ENCODE measurements at places on chromosomes 11 and 22.

- no peak for DNase-seq
Measured at GRCh38 chr22:49969751-49970527, 9.4 kb downstream of the PIM3 start.

DNA sequence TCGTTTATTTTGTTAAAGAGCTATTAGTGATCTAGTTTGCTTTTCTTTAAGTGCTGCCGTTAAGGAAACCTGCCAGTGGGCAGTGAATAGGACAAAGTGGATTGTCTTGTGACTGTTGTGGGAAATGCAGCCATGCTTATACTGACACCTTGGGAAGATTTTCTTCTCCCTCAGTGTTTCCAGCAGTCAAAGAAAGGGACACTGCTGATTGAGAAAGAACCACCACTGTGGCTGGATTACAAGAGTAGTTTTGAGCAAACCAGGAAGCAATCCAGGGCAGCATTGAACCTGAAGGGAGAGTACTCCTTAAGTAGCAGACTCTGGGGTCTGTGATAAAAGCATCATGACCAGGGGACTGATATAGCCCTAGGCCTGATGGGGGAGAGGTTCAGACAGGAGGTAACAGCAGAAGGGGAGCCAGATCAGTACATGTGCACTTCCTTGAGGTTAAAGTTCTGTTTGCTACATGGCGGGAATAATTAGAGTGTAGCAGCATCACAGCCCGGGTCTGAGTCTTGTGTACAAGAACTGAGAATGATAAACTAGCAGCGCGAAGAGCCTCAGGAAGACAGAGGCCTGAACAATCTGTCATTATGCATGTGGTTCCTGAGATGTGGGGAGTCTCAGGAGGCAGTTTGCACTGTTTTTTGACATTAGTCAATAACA is 167.8 kb downstream of the C11orf91 start:
- DNase-seq: no peak

DNA sequence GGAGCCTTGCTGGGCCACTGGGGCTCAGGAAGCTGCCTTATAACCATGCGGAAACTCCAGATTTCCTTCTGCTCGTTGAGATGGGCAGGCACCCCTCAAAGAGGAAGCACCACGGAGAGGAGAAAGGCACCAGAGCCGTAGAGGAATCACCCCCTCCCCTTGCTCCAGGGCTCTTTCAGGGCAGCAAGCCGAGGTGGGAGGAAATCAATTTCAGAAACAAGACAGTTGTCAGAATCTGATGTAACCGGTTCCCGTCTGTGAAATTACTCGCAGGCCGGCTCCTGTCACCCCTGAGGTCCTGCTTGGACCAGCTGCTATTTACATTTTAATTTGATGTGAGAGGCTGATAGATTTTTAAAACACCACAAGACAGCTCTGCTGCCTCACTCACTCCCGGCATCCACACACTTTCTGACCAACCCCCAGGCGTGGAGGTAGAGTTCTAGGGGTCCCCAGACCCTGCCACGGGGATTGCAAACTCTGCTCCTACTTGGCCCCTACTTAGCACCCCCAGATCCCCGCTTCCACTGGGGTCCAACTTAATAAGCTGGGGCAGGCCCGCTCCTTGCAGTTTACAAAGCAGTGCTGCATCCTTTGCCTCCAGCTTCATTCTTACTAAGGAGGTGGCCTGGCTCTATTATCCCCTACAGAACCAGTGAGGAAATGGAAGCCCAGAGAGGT is 162.5 kb downstream of the CEP164 start:
- no peak for DNase-seq

DNA sequence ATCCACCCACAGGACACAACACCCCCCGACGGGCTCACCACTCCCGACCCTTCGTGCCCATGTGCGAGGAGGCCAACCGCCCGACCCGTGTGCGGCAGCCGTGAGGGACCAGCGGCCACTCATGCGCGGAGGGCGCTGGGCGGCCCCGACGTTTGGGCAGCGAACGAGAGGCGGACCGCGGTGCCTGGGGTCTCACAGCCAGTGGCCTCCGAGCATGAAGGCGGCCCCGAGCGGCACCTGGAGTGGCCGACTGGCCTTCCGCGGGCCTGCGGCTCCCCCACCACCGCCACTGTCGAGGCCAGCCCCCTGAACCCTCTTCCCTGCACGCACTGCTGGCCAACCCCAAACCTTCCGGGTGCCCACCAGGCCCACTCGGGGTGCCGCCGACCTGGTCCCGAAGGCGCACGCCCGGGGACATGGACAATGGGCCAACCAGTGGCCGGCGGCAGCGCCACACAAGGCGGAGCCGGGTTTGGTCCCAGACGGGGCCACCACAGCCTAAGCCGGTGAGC is 4274.9 kb upstream of the OR11H1 start:
- no peak for DNase-seq

- no peak for DNase-seq
Measured at GRCh38 chr22:19641254-19641982, 72.9 kb upstream of the SEPTIN5 start.

DNA sequence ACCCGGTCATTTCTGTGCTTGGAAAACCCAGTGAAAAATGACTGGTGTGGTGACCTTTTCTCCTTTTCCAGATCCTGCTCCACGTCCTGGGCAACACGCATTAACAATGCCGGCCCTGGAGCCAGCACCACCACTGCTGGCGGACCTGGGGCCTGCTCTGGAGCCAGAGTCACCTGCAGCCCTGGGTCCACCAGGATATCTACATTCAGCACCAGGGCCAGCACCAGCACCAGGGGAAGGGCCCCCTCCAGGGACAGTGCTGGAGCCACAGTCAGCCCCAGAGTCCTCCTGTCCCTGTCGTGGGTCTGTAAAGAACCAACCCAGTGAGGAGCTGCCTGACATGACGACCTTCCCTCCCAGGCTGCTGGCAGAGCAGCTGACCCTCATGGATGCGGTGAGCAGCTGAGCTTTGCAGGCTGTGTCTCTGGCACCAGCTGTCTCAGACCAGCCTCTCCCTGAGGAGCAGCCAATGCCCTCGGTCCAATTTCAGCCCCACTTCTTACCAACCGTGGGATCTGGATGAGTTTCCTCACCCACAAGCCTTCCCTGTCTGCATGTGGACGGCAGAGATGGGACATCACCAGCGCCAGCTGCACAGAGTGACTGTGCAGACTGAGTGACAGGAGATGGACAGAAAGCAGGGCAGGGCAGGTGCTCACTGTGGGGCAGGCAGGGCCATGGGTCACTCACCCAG is 1.9 kb downstream of the RGL4 start:
- no peak for DNase-seq

DNA sequence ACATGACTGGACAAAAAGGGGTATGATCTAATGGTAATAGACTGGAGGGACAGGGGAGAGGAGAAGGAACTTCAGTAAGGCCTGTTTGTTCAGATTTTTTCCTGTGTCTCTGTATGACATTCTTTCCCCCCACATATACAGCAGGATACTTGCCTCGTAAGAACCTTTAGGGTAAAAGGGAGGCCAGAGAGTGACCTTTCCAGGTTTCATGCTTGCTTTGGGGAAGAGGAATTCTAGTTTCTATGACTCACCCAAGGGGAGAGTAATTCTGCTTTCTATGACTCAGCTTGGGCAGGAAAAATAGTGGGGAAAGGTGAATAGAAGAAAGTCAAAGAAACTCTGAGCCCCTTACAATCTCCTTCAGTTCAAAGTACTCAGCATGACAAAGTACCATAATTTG is 457.0 kb downstream of the DLG2 start:
- DNase-seq: no peak

DNA sequence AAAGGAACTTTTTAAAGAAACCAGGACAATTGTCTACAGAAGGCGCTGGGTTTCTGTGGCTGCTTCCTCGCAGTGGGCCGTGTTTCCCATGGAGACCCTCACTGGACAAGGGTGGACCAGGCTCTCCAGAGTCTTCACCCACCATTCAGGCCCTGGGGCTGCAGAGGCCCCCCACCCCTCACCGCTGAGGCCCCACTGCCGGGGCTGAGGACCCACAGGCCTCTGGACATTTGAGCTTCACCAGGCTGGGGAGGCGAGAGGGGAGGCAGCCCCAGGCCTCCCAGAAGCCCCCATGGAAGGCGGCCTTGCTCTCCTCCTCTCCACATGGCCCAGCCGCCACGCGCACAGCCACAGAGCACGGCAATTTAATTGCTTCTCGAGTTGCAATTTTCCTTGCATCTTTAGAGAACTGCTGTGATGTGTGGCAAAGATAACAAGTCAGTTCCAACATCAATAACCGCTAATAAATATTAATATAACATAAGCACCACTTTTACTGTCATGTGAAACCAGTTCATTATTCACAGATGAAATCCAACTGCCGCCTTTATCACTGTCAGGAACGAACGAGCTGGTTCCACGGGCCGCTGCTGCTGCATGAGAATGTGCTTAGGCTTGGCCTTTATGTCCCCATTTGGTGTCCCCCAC is 81.0 kb downstream of the PHF21B start:
- DNase-seq: peak; percentile 35

GRCh38 chr11:116657842-116658825 is 114.7 kb downstream of the BUD13 start:
- no peak for DNase-seq

DNA sequence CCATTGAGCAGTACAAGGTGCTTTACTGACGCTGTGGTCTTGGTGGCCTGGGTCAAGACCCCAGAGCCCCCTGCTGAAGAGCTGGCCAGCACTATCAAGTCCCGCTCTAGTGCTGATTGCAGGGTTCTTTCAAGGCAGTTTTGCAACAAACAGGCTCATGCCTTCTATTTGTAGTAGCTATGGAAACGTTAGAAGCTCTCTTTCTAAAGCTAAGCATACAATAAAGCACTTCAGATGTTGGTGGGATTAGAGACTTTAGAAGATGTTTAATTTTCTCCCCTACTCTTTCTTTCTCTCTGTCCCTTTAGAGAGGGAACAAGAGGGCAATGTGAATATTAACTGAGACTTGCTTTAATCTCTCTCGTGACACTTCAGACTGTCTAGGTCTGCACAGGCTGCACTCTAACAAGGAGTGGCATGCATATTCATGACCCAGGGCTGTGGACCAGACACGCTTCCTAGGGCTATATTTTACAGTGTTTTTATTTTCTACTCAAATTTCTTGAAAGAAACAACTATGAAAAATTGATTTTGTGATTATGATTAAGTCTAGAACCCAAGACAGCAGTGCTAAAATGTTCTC is 138.6 kb downstream of the WNT7B start:
- DNase-seq: no peak

GRCh38 chr11:75858042-75858441 is 43.0 kb downstream of the UVRAG start:
- no peak for DNase-seq

- DNase-seq: no peak
Measured at GRCh38 chr11:86678823-86679222, 6.4 kb upstream of the ME3 start.

- DNase-seq: no peak
Measured at GRCh38 chr11:123439616-123440015, 9.5 kb downstream of the GRAMD1B start.

- DNase-seq: no peak
Measured at GRCh38 chr11:36945384-36945783, 347.3 kb upstream of the RAG2 start.

DNA sequence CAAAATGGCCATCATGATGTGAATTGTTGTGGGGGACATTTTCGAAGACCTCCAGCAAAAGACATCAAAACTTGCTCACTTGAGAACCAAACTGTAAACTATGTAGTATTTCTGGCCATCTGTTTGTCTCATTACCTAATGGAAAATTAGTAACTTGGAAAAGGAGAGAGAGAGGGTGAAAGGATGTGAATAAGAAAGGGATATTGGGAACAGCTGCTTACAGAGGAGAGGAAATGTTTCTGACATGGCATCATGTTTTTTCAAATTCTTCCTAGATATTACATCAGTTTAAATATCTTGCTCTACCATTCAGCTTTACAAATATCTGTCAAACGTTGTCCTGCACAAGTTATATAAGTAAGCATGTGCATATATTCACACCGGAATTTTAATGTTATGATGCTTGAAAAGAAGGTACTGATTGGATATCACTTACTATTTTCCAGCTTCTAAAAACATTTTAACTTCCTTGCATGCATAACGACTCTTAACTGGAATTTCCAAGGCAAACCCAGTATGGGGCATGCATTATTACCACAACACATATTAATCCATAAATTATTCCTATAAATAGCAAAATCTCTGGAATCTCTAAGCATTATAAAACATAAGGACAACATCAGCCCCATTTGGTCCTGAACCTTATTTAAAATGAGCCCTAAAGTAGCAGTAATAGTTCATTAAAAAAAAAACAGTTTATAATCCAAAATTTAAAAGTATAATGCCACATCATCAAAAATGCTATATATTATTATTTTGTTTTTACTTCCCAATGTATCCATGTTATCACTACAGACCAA is 20.0 kb downstream of the GUCY1A2 start:
- DNase-seq: no peak

DNA sequence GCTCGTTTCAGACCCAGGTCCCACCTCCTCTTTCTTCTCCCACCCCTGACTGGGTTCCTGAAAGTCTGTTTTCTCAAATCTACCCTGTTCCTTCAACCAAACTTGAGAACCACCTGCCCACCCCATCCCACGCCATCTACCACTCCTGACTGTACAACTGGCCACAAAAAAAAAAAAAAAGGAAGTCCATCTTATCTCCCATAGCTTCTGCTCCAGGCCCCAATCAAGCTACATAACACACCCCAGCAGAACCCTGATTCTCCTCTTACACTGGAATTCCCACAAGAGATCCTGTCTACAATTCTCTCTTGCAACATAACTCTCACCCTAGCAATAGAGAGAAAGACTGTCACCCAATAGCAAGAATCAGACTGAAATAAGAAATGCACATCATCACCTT is 39.2 kb upstream of the CHST1 start:
- DNase-seq: no peak

- no peak for DNase-seq
Measured at GRCh38 chr11:72864702-72865655, 50.8 kb downstream of the ATG16L2 start.

DNA sequence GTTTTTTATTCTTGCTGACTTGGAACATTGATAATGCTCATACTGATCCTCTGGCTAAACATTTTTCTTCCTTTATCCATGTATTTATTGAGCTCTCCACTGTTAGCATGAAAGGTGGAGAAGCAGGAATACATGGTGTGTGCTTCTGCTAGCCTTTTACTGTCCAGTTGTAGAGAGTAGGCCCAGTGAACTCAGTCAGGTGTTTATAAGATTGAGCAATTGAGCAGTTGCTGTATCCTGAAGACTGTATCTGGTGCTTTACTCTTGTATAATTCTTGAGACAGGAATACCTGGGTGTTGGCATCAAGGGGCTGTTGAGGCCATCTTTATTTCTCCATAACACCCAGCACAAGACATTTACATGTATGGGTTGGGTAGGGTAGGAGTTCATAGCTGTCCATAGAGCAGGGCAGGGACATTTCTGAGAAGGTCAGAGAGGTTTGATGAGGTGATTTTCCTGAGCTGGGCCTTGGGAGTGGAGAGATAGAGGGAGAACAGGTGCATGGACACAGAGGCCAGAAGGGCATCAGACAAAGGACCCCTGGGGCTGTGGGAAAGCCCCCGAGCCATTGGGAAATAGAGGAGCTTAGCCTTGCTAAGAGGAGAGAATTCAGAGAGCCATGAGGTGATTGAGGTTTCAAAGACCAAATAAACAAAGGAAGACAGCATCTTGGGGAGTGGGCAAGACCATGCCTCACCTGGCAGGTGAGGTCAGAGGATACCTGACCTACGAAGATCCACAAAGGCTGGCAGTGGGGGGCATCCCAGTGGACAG is 155.5 kb downstream of the TEAD1 start:
- DNase-seq: no peak
